ENCODE measurements at places on chromosomes 7 and 10.

DNA sequence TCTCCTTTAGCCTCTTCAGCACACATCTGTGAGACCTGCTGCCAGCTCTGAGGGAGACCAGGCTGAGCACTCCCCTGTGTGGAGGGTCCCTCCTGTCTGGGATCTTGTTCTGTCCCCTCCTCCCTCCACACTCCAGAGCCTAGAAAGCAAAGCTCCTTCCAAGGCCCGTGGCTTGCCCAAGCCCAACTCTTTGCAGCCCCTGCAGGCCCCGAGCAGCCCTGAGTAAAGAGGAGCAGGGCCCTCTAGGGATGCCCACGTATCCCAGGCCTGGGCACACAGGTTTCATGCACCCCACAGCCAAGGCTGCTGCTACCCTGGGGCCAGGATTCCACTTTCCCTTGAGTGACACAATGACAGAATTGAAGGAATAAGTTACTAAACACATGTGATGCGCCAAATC is 24.0 kb downstream of the COBL start:
- DNase-seq = no peak

DNA sequence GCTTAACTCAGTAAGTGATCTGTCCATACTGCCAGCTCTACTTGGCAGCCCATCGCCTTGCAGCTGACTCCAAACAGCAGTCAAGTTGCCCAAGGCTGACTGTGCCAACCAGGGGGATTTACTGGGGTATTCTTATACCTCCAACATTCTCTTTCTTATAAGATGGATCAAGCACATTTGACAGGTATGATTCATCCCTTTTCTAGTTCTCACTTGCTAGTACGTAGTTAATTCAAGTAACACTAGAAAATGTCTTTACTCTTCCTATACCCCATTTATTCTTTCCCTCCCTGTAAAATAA is 77.0 kb downstream of the SLC25A13 start:
- no peak for DNase-seq

GRCh38 chr7:16801111-16801542 is 3.7 kb downstream of the AGR2 start:
- peak; percentile 48 for DNase-seq

DNA sequence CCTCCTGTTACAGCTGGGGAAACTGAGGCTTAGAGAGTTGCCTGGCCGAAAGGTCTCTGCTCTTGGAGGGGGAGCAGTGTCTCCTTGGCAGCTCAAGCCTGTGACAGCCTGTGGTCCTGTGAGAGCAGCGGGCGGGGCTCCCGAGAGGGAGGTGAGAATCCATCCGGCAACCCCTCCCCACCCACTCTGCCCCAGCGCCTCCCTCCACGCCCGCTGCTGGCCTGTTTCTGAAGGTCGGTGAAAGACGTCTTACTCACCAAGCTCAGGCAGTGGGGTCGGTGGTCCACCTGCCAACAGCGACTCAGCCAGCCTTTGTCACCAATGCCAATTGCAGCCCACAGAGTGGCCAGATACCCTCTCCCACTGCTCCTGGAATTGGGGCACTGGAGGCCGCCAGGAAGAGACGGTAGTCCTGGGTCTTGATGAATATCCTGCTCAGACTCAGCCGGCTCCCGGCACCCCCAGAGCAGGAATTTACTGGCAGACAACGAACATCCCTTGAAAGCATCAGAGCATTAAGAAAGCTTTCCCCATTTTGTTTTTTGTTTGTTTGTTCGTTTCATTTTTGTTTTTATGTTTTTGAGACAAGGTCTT is 7.4 kb upstream of the TTYH3 start:
- DNase-seq = no peak

GRCh38 chr10:130820880-130821482 is 490.5 kb downstream of the TCERG1L start:
- no peak for DNase-seq

DNA sequence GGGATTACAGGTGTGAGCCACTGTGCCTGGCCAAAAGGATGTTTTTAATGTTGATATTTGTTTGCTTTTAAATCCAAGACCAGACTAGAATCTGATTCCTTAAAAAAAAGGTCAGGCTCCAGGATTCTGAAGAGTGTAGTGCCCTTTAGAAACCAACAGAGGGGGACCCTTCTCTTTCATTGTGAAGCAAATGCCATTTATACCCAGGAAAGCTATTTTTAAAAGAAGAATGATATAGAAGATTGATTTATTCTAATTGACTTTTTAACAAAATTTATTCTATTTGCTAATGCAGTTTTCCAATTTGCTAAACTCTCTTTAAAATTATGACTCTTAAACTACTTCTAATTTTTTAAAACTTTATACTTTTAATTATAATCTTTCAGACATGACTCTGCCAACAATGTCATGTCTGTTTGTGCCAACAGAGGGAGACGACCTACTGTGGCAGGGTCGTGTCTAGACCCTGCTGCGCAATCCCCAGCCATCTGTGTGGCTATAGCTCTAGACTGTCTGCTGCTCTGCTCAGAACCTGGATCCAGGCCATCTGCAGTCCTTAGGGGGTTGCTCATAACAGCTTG is 201.0 kb upstream of the IMMP2L start:
- DNase-seq = peak; percentile 29

- no peak for DNase-seq
Observed at GRCh38 chr10:6607182-6607581, 27.1 kb upstream of the PRKCQ start.

DNA sequence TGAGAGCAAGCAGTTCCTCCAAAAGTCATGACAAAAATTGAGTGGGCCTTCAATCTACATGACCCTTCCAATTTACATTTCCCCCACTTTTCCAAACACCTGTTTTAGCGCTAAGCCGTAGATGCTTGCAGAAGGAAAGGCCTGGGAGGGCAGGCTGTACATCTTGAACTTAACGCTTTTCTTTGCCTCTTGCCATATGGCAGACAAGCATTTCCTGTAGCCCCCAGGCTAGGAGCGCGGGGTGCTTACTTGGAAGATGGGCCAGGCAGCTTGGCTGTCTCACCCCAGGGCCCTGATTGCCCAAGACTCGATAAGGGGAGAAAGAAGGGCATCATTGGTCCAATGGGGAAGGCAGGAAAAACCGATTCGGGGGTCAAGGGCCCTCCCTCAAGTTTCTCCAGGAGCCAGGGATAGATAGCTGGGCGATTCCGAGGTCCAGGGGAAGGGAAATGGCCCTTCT is 1.8 kb downstream of the HOXA10 start:
- no peak for DNase-seq

- DNase-seq = no peak
Observed at GRCh38 chr10:77247031-77247990, 390.3 kb downstream of the KCNMA1 start.

DNA sequence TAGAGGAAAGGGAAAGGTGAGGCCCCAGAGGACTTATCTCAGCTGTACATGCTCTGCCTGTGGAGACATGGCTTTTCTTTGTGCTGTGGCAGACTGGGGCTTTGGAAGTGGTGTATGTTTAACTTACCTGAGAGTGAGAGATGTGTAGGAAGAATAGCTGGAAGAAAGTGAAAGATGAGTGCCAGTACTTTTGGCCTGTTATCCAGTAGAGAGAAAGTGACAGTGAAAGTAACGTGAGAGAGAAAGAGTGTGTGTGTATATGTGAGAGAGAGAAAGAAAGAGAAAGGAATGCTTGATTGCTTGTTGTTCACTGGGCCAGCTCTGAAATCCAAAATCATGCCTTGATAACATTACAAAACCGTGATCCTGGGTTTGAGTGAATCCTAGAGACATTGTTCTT is 25.5 kb downstream of the MTURN start:
- no peak for DNase-seq

Data from SHP77 (cell line).